ENCODE measurements at places on chromosomes 11 and 22. TPM values are rescaled to one million over a fixed set of nuclear protein-coding genes. Genes with fewer than 3 reads are reported as not detected.
A peak's percentile ranks its signal among the peaks of the same experiment; 100 is the strongest.

DNA sequence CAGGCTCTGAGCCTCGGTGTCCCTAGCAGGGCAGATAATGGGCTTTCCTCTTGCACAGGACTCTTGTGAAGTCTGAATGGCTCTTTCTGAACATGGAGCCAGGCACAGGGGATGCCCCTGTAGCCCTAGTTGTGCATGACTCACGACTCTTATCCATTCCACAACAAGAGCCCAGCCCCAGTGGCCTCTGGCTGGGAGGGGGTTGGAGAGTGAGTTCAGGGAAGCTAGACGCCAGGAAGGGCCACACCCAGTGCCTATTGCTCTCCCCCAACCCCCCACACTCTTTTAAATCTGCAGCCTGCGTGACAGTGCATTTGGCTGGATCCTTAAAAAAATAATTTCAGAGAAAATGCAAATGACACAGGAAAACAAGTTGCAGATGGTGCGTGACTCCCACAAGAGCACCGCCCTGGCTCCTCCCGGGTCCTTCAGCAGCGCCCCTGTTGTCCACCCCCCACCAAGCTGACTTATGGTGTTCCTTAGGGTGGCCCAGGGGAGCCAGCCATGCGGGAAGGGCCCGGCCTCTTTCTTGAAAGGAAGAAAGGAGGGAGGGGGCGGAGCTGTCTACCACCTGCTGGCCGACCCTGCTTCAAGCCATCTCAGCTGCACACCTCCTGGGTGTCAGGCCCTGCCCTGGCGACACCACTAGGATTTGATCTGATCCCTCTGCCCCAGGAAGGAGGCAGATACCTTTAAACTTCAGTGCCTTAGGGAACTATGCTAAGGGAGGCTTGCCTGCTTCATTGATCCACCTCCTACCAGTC is 74.7 kb downstream of the MN1 start:
- DNase-seq = peak; percentile 26

DNA sequence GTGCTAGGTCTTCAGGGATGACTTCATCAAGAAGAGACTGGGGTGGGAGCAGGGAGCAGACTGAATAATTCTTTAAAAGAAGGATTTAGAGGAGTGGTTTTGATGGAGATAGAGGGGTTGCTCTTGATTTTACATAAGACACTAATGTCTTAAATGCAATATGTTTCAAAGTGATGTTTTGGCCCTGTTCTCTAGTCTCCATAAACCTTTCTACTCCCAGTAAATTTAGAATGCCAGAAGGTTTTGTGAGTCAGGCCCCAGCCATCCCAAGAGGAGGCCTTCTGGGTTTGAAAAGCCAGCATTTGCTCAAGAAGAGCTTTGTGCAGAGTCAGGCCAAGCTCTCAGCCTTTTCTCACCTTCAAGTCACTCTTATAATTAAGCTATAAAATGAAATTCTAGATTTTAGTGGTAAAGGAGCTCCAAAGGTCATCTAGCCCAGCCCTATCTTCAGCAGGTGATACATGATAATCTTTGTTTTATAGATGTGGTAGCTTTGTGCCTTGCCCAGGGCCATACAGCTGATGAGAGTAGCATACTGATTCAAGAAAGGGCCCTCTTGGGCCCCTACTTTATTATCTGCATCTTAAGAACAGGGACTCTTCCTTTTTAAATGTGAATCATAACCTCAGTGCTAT is 122.8 kb upstream of the MTNR1B start:
- DNase-seq = no peak

DNA sequence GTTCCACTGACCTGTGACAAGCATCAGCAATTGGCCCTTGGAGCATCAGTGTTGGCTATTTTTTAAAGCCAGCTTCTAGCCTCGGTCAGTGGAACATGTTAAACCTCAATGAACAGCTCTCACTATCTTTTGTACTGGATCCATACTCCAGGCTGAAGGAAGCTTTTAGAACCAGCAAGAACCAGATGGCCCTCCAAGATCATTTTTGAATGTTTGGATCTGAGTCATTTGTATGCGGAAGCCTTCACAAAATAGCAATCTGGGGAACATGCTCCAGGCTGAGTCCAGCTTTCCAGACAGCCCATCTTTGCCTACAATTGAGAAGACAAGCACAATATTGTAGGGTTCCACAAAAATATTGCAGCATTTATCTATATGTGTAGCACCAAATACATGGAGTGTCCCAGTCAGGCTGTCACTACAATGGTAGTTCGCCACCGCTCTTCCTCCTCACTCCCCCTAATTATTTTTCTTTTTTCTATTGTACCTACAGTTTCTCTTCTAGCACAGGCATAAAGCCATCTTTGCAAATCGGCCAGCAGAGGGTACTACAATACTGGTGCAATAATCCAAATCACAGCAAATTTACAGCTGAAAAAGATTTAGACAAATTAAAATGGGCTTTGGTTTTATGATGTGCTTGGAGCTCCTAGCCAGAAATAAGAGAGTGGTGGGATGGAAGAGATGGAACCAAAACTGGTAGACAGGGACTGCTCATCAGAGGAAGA is 177.4 kb upstream of the BLID start:
- no peak for DNase-seq

DNA sequence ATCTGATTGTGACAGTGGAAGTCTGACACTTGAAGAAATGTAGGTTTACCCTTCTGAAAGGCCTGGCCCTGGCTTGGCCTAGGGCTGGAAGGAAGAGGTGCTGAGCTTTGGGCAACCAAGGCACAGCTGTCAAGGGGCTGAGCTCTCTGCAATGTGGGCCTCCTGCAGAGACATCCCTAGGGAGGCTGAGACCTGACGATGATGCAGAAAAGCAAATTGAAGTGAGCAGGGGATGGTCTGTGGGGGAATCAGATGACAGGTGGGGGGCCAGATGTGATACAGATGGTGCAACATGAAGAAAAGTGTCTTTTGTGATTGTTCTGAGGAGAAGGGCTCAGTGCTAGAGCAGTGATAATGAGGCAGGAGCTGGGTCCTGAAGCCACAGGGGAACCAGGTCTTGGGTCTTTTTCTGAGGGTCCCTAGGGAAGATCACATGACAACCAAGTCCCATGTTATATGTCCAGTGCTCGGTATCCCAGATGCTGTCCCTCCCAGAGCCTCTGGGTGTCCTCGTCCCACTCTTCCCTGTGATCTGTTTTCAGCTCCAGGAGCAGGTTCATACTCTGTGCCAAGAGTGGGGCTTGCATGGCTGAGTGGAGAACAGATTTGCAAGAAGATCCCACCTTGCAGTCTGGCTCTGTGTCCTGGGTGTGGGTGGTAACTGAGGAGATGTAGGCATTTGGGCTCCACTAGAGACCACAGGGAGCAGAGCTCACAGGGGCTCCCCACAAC is 79.9 kb upstream of the VPREB1 start:
- no peak for DNase-seq

The MAP4K2 gene
- 4.5 TPM for total RNA-seq

The RAB36 gene
- total RNA-seq = 2.7 TPM

The NEFH gene
- 0.95 TPM for total RNA-seq

The TMEM121B gene
- total RNA-seq = 0.57 TPM

The OR8D4 gene
- not detected for total RNA-seq

The FAM180B gene
- not detected for total RNA-seq

The OVOL1 gene
- 80.9 TPM for total RNA-seq

The C11orf87 gene
- 0.09 TPM for total RNA-seq
